Glomerular endothelial cell (primary cell): ENCODE measurements at places on chromosomes 7 and 10.

DNA sequence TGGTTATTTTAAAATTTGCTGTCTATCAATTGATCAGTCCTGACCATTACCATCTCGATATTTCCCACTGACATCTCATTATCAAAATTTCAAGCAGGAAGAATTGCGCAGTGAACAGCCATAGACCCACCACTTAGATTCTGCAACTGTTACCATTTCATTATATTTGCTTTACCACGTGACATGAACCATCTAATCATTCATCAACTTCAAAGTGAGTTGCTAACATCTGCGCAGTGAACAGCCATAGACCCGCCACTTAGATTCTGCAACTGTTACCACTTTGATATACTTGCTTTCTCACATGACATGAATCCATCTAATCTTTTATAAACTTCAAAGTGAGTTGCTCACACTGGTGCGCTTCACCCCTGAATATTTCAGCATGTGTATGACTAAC, 22.5 kb downstream of the FOXL3 start:
- DNase-seq, result no peak

- DNase-seq, result no peak
These were observed 17.5 kb downstream of the TUBAL3 start for GRCh38 chr10:5387169-5387568.

GRCh38 chr10:30166929-30167328, 107.5 kb upstream of the JCAD start:
- no peak for DNase-seq

- DNase-seq, result no peak
These were observed 125.1 kb downstream of the TFPI2 start for GRCh38 chr7:93765475-93765874.

DNA sequence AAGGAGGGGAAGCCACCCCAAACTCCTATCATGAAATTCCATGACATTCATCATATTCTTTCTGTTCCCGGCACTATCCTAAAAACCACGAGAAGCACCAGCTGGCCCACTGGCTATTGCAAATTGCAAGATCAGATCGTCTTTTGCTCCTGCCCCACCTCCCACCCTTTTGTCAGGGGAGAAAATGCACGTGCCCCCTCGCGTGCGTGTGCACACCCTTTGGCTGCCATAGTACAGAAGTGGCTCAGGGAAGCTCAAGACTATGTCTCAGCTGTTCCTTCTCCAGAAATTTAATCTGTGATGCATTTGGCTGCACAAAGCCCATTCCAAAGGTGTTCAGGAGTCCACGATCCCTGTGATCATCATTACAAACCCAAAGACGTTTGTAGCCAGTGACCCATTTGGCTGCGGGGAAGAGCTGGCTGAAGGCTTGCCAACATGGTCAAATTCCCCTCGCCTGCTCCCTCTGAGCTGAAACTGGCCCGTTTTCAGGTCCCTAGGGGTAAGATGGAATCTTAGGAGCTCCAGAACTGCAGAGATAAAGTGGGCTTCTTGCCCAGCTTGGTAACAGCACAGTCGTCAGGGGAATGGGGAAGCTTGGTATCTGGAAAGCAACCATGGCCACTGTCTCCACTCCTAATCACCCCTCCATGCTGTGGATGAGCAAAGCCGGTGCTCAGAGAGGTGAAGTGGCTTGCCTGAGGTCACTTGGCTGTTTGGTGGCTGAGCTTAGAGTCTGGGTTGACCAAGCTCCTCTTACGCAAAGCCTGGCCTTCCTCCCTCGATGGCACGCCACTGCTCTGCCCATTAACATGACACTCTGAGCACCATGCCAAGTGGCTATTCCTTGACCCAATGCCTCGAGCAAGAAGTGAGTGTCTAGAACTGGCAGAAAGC, 155.4 kb downstream of the NEURL1 start:
- DNase-seq, result no peak

- no peak for DNase-seq
These were observed 268.8 kb downstream of the ELFN1 start for GRCh38 chr7:1938788-1939433.

DNA sequence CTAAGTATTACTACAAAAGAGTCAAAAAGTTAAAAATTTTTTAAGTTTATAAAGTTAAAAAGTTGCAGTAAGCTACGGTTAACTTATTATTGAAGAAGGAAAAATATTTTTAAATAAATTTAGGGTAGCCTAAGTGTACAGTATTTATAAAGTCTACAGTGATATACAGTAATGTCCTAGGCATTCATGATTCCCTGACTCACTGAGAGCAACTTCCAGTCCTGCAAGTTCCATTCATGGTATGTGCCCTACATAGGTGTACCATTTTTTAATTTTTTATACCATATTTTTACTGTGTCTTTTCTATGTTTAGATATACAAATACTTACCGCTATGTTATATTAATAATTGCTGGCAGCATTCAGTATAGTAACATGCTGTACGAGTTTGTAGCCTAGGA, 92.3 kb downstream of the CTNNA3 start:
- DNase-seq, result no peak

- DNase-seq, result no peak
These were observed 602.8 kb downstream of the KCNMA1 start for GRCh38 chr10:77034795-77035194.

GRCh38 chr7:120370954-120371353, 98.0 kb downstream of the KCND2 start:
- DNase-seq, result no peak
